ENCODE measurements at places on chromosomes 2 and 18. TPM values are rescaled to one million over a fixed set of nuclear protein-coding genes. Genes with fewer than 3 reads are reported as not detected.

The BOLL gene
- not detected for total RNA-seq

The XIRP2 gene
- not detected for total RNA-seq

The WBP1 gene
- 33.8 TPM for total RNA-seq

The CARF gene
- total RNA-seq, result 15.5 TPM

The B3GNT7 gene
- 0.78 TPM for total RNA-seq

The ERICH2 gene
- total RNA-seq, result 0.43 TPM

The GDF7 gene
- 0.91 TPM for total RNA-seq

The SLC40A1 gene
- 25.7 TPM for total RNA-seq

The ATP6V1B1 gene
- 0.39 TPM for total RNA-seq

The NXPH2 gene
- total RNA-seq, result not detected

The EHD3 gene
- 10.6 TPM for total RNA-seq

The INHA gene
- total RNA-seq, result 0.26 TPM

The UGT1A4 gene
- not detected for total RNA-seq

The MYCN gene
- not detected for total RNA-seq

The KCNS3 gene
- 1.2 TPM for total RNA-seq

The ACYP2 gene
- total RNA-seq, result 12.5 TPM

The FAP gene
- total RNA-seq, result 225 TPM

The CENPA gene
- 5.2 TPM for total RNA-seq

The ASNSD1 gene
- 72.4 TPM for total RNA-seq

The SCYGR6 gene
- not detected for total RNA-seq

The NLRC4 gene
- total RNA-seq, result not detected

The LIMS3 gene
- 2.1 TPM for total RNA-seq

The KCNE4 gene
- total RNA-seq, result 63.8 TPM

The EFEMP1 gene
- total RNA-seq, result 4,638 TPM

Measured in articular chondrocyte of knee joint (primary cell).